Brain (organoid and tissue), 16 donors: ENCODE measurements at places on chromosomes 3 and 15.

DNA sequence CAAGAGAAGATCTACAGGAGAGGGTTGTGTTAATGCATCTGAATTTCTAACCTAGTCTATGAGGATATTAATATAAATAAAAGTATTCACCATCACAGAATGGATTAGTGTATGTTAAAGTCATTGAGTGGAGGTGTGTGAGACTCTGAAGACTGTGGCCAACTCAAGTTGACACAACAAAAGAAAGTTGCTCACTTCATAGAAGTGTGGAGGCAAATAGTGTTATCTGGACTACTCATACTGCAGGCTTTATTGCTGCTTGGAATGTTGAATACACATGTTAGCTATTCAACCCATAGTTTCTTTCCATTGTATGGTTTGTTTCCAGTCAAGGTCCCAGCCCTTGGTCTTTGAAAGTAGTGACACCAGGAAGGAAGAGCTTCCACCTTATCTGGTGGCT lies 38.0 kb upstream of the TPRG1 start:
- no peak for DNase-seq

- DNase-seq: no peak
These were observed 646.2 kb downstream of the NTRK3 start for GRCh38 chr15:87610366-87610765.

- DNase-seq: no peak
These were observed 7.6 kb downstream of the KY start for GRCh38 chr3:134643150-134643675.

DNA sequence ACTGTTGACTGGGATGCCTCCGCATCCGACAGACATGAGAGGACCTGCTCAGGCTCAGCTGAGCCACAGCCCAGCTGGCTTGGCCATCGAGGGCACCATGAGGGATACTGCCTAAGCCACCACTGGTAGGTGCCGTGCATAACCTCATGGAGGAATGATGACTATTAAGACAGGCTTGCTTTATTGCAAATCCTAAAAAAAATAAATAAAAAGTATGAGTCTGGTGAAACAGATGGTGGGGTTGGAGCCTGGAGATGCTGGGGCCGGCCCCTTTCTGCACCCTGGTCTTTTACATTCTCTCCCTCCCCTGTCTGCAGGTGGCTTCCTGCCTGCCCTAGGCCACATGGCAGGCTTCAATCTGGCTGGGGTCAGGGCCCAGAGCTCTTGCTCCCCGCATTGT lies 24.0 kb upstream of the RAD18 start:
- no peak for DNase-seq

GRCh38 chr3:88385090-88385489 lies 235.3 kb downstream of the C3orf38 start:
- no peak for DNase-seq

GRCh38 chr3:71131375-71132314 lies 451.9 kb downstream of the FOXP1 start:
- DNase-seq: peak; percentile 63

DNA sequence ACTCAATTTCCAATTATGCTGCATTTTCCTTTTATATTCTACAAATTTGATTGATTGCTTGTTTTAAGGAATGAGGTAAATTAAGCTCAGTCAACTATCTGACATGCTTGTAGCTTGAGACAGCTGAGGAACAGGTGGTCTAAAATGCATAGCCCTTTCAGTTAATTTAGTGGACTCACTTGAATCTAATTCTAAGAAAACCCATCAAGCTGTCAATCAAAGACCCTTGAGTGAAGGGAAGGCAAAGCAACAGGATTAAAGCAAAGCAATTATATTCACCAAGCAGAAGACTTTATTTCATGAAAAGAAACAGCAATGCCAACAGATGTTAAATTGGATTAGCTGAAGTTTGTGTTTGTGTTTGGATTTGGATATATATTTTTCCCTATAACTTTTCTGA lies 228.5 kb downstream of the ARPP21 start:
- no peak for DNase-seq

- no peak for DNase-seq
These were observed 98.6 kb downstream of the ARNT2 start for GRCh38 chr15:80502782-80503181.

GRCh38 chr15:94487635-94488034 lies 256.3 kb downstream of the MCTP2 start:
- no peak for DNase-seq

DNA sequence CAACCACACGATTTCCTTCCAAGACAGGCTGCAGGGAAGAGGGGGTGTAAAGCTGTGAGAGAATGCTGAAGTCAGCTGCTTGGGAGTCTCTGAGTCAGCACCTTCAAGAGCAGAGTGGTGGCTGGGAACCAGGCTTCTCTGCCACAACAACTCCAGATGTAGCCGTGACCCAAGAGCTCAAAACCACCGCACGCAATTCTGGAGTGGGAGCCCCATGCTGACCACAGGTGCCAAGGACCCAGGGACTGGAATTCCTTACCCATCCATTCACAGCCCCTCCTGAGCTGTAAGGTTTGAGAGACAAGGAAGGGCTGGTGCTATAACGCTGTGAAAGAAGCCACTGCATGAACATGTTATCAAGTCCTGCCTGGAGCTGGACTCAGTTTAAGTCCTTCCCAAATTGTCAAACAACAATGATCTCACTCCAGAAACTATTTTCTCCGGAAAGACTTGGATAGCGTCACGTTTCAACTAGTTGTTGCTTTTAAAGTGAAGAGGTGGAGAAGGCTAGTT lies 61.4 kb downstream of the UMPS start:
- DNase-seq: no peak

GRCh38 chr3:73832426-73832825 lies 207.7 kb upstream of the PDZRN3 start:
- no peak for DNase-seq

GRCh38 chr3:156974931-156975330 lies 148.8 kb downstream of the LEKR1 start:
- no peak for DNase-seq

- DNase-seq: peak; percentile 49
These were observed 5.3 kb upstream of the TRA2B start for GRCh38 chr3:185942907-185943759.

DNA sequence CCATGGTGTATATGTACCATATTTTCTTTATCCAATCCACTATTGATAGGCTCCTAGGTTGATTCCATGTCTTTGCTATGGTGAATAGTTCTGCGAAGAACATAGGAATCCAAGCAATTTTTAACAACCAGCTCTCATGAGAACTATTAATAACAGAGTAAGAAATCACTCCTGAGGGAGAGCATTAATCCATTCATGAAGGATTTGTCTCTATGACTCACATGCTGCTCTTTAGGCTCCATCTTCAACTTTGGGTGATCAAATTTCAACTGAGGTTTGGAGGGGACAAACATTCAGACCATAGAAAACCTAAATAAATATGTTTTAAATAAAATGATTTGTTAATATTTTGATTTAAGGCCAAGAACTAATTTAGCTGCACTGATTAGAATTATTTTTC lies 147.4 kb downstream of the NSUN3 start:
- no peak for DNase-seq

DNA sequence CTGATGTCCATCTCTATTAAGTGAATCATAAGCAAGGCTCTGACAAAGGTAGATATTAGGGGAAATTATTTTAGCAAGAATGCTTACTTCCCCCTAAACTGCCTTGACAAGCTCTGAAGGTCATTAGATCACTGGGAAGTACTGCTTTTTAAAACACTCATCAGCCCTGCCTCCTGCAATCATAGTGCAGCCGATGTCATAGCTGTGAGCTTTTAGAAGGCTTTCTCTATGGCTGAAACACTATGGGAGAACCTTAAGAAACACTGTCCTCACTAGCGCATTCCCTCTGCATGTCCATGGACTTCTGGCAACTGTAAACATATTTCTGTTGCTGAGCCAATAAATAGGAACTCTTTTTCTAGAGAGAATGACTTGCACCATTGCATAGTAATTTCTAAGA lies 38.7 kb upstream of the PTPRG start:
- DNase-seq: no peak

DNA sequence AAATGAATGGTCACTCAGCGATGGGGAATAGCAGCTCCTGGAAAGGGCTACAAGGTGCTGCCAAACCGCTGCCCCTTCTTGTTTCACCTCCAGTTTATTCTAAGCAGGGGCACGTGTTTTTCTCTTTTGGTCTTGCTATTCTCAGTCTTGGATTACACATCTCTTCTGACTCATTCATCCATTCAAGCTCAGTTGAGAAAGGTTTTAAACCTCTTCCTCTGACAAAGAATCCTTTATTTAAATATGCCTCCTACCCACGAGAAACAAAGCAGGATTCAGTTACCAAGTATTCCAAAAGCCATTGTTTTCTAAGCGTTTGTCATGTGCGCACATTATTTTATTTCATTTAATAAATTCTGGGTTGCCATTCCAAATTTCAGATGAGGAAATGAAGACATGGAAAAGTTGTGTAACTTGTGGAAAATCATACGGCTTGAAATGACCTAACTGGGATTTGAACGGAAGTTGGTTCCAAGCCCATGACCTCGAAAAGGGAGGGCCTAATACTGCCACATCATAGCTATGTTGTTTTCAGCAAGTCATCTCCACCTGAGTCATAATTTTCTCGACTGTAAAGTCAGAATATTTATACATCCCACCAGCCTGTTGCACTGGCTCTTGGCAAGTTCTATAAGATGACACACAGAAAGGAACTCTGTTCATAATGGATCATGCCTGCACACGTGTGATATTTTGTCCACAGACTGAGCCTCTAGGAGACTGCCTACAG lies 292.0 kb upstream of the SLCO3A1 start:
- DNase-seq: no peak

GRCh38 chr15:100859970-100860828 lies 19.4 kb upstream of the ALDH1A3 start:
- no peak for DNase-seq

GRCh38 chr3:133367956-133368355 lies 31.9 kb upstream of the BFSP2 start:
- DNase-seq: no peak

- DNase-seq: no peak
These were observed 127.4 kb downstream of the NSMCE3 start for GRCh38 chr15:29142129-29142747.

- no peak for DNase-seq
These were observed 134.1 kb downstream of the LRRK1 start for GRCh38 chr15:101053261-101053660.

GRCh38 chr3:176415661-176416295 lies 781.5 kb downstream of the TBL1XR1 start:
- DNase-seq: no peak

- peak; percentile 45 for DNase-seq
These were observed 74.0 kb downstream of the OXNAD1 start for GRCh38 chr3:16338999-16339398.

- no peak for DNase-seq
These were observed 31.5 kb upstream of the MECOM start for GRCh38 chr3:169695031-169695430.
